Tibial nerve (tissue), 4 donors: ENCODE measurements at places on chromosomes 11 and 22.
A peak's percentile ranks its signal among the peaks of the same experiment; 100 is the strongest.

DNA sequence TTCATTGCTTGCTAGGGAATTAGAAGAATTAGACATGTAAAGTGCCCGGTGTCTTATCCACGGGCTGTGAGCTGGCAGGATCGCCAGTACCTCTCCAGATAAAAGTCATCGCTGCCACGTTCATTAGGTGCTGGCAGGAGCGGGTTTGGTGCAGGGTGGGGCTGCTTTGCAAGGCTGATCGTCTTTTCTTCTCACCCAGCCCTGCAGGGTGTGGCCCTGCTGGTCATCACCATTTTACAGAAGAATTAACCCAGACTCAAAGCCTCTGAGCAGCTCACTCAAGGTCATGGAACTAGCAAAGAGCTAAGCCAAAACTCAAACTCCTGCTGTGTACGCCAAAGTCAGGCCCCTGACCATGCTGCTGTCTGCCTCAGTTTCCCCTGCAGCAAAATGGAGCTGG, 6.1 kb upstream of the FGF4 start:
- no peaks in the 10 kb centered on the region for H3K27me3 ChIP-seq
- no peak for DNase-seq
- no peak overlapping the region for H3K27ac ChIP-seq
- no peaks in the 10 kb centered on the region for H3K36me3 ChIP-seq
- no peaks in the 10 kb centered on the region for H3K4me1 ChIP-seq
- H3K4me3 ChIP-seq = no peak overlapping the region

DNA sequence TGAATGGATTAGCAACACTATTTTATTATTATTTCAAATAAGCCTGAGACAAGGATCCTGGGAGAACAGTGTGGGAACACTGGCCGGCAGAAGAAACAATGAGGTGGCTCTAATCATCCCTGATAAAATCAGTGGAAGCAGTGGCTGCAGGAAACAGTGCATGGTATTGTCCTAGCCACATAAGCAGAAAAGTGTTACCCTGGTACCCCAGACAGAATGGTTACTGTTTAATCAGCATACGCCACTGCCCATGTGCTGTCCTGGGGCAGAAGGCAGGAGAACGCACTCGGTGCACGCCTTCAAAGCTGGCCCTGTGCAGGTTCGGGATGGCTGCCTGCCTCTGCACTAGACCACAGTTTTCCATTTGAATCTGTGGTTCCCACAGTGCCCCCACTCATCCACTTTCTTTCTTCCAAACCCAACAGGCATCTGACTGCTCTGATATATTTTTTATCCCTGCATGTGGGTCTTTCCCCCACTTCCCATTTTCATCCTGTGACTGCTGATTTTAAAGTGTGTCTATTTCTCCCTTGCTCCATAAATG, 25.7 kb downstream of the OPCML start:
- H3K27me3 ChIP-seq = no peaks in the 10 kb centered on the region
- H3K36me3 ChIP-seq = no peaks in the 10 kb centered on the region
- no peak overlapping the region for H3K27ac ChIP-seq
- H3K4me1 ChIP-seq = peaks cover 4% of the 10 kb centered on the region
- no peak for DNase-seq

DNA sequence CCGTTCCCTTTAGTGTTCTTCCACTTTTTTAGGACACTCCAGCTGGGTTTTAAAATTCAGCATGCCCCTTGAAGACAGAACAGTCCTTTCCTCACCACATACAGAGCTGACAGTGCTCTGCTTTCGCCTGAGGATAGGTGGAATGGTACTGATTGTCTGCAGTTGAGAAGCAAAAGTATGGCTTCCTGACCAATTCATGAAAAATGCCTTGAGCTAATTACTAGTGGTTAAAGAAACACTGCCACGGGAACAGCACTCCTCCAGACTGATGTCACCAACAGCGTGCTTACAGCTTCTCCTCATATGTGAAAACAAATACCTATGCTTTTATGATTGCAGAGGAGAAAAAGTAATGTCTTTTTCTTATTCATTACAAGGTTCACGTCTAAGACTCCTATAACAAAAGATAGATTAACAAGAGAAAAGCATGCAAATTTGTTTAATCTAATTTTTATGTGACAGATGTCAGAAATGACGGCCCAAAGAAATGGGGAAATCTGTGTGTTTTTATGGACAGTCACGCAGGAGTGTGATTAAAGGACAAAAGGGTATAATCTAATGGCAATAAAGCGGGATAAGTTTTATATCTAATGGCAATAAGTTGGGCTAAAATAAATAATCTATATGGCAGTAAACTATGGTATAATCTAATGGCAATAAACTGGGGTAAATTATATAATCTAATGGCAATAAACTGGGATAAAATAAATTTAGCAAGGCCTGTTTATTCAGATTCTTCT, 123.4 kb upstream of the ARHGAP42 start:
- no peak overlapping the region for H3K4me3 ChIP-seq
- H3K27ac ChIP-seq = no peak overlapping the region
- peaks cover 16% of the 10 kb centered on the region for H3K4me1 ChIP-seq
- no peak for DNase-seq

- peaks cover 28% of the 10 kb centered on the region for H3K36me3 ChIP-seq
- H3K4me3 ChIP-seq = no peak overlapping the region
- no peaks in the 10 kb centered on the region for H3K4me1 ChIP-seq
Observed at GRCh38 chr22:19059481-19060278, 62.5 kb downstream of the DGCR2 start.

DNA sequence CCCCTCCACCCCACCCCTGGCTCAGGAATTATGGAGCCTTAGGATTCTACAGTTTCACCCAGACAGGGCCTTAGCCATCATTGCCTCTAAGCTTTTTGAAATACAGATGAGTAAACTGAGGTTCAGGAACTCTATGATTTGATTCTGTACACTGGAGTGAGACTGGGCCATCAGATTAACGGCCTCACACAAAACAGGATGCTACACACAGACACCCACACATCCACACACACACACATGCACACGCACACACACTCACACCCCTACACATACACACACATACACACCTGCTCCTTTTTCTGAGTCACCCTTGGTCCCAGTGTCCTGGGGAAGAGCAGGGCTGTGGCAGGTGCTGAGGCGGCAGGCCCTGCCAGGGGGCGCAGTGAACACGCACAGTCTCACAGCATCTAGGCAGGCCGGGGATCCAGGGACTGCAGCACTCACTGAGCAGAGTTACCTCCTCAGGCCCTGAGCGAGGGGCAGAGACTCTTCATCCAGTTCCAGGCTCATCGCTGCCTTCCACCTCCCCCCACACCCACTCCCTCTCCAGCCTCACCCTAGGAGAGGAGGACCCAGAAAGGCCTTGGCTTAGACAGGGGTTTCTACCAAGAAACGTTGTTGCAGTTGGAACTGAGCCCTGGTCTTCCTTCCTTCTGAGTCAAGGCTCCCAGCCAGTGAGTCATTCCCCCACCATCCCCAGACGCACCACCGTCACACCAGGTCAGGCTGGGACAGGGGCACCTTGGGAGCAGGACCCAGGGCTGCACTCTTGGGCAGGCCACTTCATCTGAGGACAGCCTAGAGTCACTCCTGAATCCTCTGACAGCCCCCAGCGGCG, 89.8 kb upstream of the PARVA start:
- no peak overlapping the region for H3K4me3 ChIP-seq
- peaks cover 31% of the 10 kb centered on the region for H3K4me1 ChIP-seq
- H3K27ac ChIP-seq = peak overlapping the region; percentile 88
- no peaks in the 10 kb centered on the region for H3K36me3 ChIP-seq

DNA sequence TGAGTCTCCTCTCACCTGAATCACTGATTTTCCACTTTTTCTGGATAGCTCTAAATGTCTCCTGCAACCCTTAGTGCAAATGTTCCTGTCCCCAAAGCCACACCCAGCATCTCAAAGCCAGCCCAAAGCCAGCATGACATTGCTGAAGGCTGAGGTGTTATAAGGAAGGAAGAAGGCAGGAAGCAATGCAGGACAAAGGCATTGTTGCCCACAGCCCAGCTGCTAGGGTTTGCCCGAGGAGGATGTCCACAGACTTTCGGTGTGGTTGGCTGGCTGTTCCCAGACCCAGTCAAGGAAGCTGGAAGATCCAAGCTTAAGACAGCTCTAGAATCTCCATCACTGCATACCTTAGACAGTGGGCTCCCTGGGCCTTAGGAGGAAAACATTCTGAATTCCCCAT, 23.5 kb downstream of the CHST1 start:
- H3K27me3 ChIP-seq = no peaks in the 10 kb centered on the region
- no peak for DNase-seq
- no peak overlapping the region for H3K27ac ChIP-seq
- no peaks in the 10 kb centered on the region for H3K36me3 ChIP-seq

GRCh38 chr11:125020342-125020741, 42.8 kb upstream of the SLC37A2 start:
- no peak for DNase-seq
- H3K27ac ChIP-seq = no peak overlapping the region
- H3K36me3 ChIP-seq = no peaks in the 10 kb centered on the region
- H3K4me3 ChIP-seq = no peak overlapping the region

- no peak overlapping the region for H3K27ac ChIP-seq
- H3K36me3 ChIP-seq = no peaks in the 10 kb centered on the region
- DNase-seq = no peak
Observed at GRCh38 chr11:130729678-130730300, 186.5 kb downstream of the SNX19 start.
